ENCODE measurements at places on chromosomes 12 and 14.

GRCh38 chr12:21413369-21414277 is 23.8 kb upstream of the PYROXD1 start:
- no peak for DNase-seq

GRCh38 chr12:99984271-99985128 is at the start of gene ANKS1B:
Gene ANKS1B (minus strand): TSS chr12:99984936. CDS start chr12:99984237, 699 bp downstream.
- DNase-seq: no peak

DNA sequence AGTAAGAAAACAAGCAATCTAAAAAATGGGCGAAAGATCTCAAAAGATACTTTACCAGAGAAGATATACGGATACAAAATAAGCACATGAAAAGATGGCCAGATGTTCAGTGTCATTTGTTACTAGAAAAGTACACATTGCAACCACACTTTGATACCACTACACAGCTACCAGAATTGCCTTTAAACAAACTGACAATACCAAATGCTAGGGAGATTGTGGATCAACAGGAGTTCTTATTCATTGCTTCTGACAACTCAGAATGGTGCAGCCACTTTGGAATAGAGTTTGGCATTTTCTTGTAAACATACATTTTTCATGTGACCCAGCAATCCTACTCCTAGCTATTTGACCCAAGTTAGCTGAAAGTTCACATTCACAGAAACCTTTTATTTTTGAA is 136.3 kb downstream of the FUT8 start:
- DNase-seq: no peak

DNA sequence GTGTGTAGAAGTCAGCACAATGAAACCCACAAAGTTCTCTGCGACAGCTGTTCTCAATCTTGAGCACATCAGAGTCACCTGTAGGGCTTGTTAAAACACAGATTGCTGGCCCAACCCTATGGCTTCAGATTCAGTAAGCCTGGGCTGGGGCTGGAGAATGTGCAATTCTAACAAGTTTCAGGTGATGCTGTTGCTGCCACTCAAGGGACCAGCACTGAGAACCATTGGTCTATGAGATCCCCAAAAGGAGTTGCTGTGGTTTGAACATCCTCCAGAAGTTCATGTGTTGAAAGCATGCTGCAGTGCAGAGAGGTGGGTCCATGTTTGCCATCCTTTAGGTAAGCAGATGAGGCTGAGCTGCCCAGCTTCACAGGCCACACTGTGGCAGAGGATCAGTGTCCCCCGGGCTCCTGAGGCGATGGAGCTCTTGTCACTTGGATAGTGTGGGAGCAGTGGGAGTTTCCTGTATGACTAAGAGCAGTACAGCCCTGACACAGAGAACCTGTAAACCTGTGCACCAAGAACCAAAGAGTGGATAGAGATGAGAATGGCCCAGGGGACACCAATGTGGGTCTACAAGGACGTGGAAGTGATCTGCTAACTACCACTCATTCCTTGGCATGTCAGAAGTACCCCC is 8.0 kb upstream of the RTRAF start:
- DNase-seq: no peak

All from naive thymus-derived CD4-positive, alpha-beta T cell (primary cell).